ENCODE measurements at places on chromosomes 13 and 19. TPM values are rescaled to one million over a fixed set of nuclear protein-coding genes. Genes with fewer than 3 reads are reported as not detected.
A peak's percentile ranks its signal among the peaks of the same experiment; 100 is the strongest.

GRCh38 chr19:29962793-29963192 lies 20.8 kb downstream of the URI1 start:
- DNase-seq: no peak

CYP4F8 gene
- total RNA-seq: not detected

- DNase-seq: peak; percentile 56
Measured at GRCh38 chr13:41222259-41222852, 28.0 kb upstream of the KBTBD7 start.

LGI4 gene
- 1.00 TPM for total RNA-seq

DNA sequence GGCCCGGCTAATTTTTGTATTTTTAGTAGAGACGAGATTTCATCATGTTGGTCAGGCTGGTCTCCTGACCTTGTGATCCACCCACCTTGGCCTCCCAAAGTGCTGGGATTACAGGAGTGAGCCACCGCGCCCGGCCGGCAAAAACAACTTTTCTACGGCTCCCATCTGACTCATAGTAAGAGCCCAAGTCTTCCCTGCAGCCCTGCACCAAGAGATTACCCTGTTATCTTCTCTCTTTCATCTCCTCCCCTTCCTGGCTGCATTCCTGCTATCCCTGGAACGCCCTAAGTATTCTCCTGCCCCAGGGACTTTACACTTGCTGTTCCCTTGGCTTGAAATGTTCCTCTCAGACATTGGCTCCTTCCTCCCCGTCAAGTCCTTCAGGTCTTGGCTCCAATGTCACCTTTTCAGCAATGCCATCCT lies 6.6 kb downstream of the AP2S1 start:
- no peak for DNase-seq

DNA sequence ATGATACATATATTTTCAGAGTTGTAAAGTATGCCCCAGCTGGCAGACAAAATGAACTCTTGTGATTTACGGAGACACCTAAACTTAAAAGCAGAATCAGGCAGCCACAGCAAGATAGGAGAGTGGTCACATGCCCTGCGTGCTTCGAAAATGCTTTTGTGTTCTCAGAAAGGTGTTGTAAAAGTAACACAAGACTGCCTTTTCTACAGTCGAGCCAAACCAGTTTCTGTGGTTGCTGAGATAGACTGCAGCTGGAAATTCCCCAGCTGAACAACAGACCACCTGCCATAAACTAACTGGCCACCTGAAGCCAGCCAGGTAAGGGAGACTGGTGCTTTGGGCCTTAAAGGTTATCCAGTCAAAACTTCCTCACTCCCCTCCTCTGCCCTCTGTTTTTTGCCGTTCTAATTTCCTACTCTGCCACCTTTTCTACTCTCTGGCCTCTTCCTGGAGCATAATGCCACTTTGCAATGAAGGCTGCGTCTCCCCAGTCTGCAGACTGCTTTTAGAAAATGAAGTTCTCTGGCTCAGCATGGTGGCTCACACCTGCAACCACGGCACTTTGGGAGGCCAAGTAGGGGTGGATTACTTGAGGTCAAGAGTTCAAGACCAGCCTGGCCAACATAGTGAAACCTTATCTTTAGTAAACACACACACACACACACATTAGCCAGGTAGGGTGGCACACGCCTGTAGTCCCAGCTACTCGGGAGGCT lies 381.2 kb upstream of the SLITRK1 start:
- no peak for DNase-seq

- DNase-seq: no peak
Measured at GRCh38 chr19:6580313-6580712, 10.6 kb downstream of the CD70 start.

GRCh38 chr19:42394751-42395150 lies 4.7 kb upstream of the CNFN start:
- no peak for DNase-seq

PALM gene
- total RNA-seq: 0.72 TPM

DNA sequence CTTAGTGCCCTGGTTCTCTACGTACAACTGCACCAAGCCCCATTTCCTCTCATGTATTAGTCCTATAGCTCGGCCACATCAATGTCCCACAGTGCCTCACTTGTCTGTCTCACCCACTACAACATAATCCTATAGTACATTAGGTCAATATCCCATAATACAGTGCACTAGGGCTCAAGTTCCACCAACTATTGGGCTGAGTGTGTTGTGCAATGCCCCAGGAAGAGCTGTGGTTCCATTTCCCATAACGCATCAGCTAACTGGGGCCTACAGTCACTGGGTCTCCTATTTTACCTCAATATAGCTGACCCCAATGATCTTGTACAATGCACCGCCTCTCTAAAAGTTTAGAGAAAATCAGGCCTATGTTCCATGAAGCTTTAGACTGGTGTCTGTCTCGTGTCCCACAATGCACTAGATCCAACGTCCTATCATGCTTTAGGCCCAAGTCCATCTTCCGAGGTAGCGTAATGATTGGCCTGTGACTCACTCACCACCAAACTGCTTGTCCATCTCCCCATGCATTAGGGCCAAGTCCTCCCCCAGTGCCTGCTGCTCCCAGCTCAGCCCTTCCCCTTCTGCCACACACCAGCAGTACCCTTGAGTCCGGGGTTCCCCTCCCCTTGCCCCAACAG lies 21.8 kb downstream of the TSKS start:
- no peak for DNase-seq

BEST2 gene
- not detected for total RNA-seq

URAD gene
- not detected for total RNA-seq

DNA sequence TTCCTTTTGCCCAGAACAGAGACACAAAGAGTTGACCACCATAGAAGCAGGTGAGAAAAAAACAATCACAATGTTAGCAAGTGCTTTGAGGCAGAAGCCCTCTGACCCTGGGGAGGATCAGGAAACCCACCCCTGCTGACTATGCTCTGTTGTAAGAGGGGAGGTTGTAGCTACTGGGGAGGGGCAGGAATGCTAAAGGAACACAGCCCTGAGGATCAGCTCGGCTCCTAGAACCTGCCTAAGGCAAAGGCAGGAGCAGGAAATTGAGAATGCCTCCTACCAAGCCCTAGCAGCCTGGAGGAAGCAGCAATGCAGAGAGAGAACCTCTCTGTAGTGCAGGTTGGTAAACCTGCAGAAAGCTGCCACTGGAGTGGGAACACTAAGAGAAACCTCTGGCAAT lies 624.0 kb upstream of the KLF12 start:
- no peak for DNase-seq

DNA sequence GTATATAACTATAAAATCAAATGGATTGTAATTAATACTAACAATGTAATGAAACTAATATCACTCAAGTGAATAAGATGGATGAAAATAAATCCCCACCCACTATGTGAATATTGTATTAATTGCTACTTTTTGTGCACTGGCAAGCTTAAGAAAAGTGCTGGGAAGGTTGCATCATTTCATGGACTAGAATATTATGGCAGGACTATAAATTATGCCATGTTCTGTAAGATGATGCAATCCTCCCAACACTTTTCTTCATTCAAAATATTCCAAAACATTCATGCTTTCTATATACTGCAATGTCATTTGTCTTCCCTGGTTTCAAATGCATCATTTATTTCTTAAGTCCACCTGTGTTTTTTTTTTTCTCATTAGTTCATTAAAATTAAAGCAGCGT lies 457.6 kb upstream of the GPC6 start:
- no peak for DNase-seq

GRCh38 chr13:102359264-102359663 lies 42.6 kb downstream of the FGF14 start:
- DNase-seq: no peak

DNA sequence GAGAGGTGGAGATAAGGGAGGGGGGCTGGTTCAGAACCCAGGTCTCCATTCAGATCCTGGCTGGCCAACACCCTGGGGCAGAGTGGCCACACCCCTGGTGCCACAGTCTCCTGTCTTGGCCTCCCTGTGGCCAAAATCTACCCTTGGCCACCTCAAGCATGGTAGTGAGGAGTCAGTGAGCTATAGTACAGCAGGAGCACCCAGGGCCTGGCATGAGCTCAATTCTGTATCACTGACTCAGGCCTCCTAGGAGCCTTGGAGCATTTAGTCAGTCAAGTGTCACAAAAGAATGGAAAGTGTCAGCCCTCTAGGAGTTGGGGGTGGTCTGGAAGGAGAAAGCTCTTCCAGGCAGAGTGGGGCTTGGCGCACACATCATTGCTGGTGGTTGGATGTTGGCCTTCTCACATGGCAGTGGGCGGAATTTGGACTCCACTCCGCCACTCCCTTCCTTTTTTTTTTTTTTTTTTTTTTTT lies 6.6 kb upstream of the CD79A start:
- DNase-seq: peak; percentile 41

GRCh38 chr19:33191501-33191900 lies 2.6 kb upstream of the LRP3 start:
- DNase-seq: no peak

ZNF865 gene
- 12.9 TPM for total RNA-seq

SDHAF1 gene
- 24.2 TPM for total RNA-seq

WDR87 gene
- not detected for total RNA-seq

GRCh38 chr19:5070930-5071329 lies 102.0 kb downstream of the KDM4B start:
- no peak for DNase-seq

DNA sequence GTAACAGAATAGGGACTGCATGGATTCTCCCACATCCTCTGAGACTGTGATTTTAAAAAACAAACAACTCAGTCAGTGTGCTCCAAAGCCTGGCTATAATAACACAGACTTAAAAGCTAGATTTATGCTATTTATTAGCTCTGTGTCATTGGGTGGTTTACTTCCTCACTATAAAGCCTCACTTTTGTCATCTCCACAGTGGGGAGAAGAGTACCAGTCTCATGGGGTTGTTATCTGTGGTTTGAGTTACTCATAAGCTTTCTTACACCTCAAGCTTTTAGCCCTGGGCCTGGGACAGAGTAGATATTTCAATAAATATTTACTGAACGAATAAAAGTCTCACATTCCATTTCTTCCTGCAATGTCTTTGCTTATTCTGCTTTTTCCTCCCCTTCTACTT lies 5.3 kb downstream of the RNASEH2B start:
- no peak for DNase-seq

Measured in activated T-cell treated with anti-CD3 and anti-CD28 coated beads, Interleukin-2, amount 50 U/mL, for 72 hours (primary cell).